ENCODE measurements at places on chromosomes 5 and 9. TPM values are rescaled to one million over a fixed set of nuclear protein-coding genes. Genes with fewer than 3 reads are reported as not detected.

Gene AFAP1L1
- 3.6 TPM for total RNA-seq

Gene CAVIN4
- total RNA-seq: 0.74 TPM

Gene FAM120A
- 31.5 TPM for total RNA-seq

Gene PTGES
- 44.9 TPM for total RNA-seq

Gene TMEM267
- total RNA-seq: 23.1 TPM

Gene PLPPR1
- not detected for total RNA-seq

Gene PCDHGA10
- total RNA-seq: 0.14 TPM

Gene GABRA6
- total RNA-seq: not detected

Gene SPATA31D4
- total RNA-seq: not detected

Gene NSMF
- total RNA-seq: 33.8 TPM

Gene ISL1
- 1.6 TPM for total RNA-seq

Gene LRSAM1
- 9.5 TPM for total RNA-seq

Gene IFNA21
- total RNA-seq: not detected

Gene TAF11L10
- not detected for total RNA-seq

Gene HTR4
- not detected for total RNA-seq

Gene OTP
- total RNA-seq: not detected

Gene MAP1B
- total RNA-seq: 58.0 TPM

Gene CAMK2A
- not detected for total RNA-seq

Gene SLC34A1
- total RNA-seq: 1.5 TPM

Gene CSF1R
- not detected for total RNA-seq

Gene PDE6A
- total RNA-seq: 0.07 TPM

Gene SEC61B
- 185 TPM for total RNA-seq

Gene DAB2IP
- total RNA-seq: 1.8 TPM

Gene ATG10
- total RNA-seq: 26.8 TPM

Gene PLAC8L1
- not detected for total RNA-seq

Gene RBM22
- total RNA-seq: 23.7 TPM

Gene PCDHB5
- 17.1 TPM for total RNA-seq

Gene ACER2
- total RNA-seq: 1.9 TPM

Gene BASP1
- total RNA-seq: 25.6 TPM

Gene PCDHA9
- not detected for total RNA-seq

Gene RASEF
- total RNA-seq: 7.0 TPM

Gene RORB
- total RNA-seq: under 0.01 TPM

Gene CCDC171
- total RNA-seq: 0.47 TPM

Gene ALDH1A1
- total RNA-seq: 936 TPM

Gene TAS2R1
- total RNA-seq: not detected

Gene MEGF10
- not detected for total RNA-seq

Gene PCAT7
- 1.4 TPM for total RNA-seq

Gene ROPN1L
- 3.6 TPM for total RNA-seq

Gene IRX2
- not detected for total RNA-seq

Gene LYSMD3
- 2.9 TPM for total RNA-seq
